Esophagus squamous epithelium (tissue), 5 donors: ENCODE measurements at places on chromosomes 11 and 22.

DNA sequence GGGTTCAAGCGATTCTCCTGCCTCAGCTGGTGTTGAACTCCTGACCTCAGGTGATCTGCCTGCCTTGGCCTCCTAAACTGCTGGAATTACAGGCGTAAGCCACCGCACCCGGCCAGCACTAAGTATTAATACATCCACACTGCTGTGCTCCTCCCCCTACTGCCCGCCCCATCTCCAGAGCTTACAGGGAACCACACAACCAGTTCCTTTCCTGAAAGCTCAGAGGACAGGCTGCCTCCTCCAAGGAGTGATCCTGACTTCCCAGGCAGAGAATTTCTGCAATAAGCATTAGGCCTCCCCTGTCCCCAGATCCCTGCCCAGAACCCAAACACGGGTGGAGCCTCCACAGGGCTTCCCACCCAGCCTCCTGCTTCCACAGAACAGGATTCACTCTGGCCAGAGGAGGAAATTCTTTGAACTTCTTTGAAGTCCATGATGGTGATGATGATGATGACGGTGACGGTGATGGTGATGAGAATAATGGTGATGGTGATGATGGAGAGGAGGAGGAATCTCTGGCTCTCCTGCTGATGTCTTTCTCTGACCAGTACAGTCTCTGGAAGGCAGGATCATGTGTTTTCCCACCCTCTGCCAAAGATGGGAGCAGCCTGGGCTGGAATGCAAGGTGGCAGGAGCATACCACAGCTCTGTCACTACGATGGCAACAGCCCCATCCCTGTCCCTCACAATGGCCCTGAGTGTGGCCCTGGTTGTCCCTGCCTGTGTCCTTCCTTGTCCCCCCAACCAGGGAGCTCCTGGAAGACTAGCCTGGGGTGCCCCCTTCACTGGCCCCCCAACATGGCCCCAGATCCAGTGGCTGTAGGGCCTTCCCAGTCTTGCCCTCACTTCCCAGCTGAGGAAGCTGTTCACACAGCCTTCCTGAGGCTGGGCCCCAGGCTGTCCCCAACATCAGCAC is 33.5 kb upstream of the CSNK1E start:
- DNase-seq = no peak

- no peak for DNase-seq
Observed at GRCh38 chr22:30214703-30215407, 31.7 kb downstream of the LIF start.

DNA sequence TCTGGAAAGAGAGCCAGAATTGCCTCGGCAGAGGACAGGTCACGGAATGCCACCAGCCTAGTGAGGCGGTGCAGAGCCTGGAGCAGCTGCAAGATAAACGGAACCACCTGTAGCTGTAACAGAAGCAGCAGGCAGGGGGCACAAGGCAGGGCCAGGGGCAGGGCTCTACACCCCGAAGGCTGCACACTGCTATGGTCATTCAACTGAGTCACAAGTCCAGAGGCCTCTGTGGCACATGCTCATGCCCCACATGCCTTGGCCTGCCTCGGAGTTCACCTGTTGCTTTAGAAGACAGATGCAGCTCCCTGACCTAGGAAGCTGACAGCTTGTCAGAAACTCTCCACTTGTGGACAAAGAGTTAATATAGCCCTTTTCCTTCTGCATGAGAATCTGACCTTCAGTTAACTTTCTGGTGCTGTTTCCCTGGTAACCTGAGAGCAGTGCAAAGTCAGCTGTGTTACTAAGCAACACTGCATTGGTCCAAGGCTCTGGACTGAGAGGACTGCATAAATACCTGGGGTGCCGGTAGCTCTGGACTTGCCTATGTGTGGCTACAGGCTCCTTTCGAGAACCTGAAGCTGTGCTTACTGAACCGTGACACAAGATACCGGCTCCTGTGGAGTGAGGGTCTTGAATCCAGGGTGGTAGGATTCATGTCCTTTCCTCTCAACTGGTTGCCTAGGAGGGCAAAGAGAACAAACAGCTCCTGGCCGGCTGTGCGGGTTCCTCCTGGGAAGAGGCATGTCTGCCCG is 10.5 kb downstream of the COMMD9 start:
- no peak for DNase-seq

DNA sequence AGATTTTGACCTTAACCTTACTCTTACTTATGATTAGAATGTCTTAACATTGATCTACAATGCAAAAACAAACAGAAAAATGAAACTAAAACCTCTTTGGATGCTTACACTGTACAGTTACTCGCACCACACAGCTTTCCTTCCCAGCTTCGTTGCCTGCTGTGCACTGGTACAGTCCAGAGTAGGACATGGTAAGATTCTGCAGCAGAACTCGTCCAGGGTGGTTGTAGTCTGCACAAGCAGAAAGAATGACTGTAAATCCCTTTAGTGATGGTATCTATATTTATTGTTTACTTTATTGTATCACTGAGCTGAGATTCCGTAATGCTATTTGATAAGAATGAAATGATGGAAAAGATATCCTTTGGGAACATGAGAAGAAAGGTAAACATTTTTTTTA is 21.0 kb upstream of the HSPA8 start:
- no peak for DNase-seq

DNA sequence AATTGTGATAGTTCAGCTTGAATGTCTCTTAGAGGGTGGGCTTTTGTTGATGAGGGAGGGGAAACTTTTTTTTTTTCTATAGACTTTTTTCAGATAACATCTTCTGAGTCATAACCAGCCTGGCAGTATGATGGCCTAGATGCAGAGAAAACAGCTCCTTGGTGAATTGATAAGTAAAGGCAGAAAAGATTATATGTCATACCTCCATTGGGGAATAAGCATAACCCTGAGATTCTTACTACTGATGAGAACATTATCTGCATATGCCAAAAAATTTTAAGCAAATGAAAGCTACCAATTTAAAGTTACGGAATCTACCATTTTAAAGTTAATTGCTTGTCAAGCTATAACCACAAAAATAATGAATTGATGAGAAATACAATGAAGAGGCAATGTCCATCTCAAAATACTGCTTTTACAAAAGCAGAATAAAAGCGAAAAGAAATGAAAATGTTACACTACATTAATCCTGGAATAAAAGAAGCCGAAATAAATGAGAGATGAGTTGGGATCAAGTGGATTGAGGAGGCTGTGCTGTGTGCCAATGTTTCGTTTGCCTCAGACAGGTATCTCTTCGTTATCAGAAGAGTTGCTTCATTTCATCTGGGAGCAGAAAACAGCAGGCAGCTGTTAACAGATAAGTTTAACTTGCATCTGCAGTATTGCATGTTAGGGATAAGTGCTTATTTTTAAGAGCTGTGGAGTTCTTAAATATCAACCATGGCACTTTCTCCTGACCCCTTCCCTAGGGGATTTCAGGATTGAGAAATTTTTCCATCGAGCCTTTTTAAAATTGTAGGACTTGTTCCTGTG is 3.9 kb downstream of the MALAT1 start:
- no peak for DNase-seq

DNA sequence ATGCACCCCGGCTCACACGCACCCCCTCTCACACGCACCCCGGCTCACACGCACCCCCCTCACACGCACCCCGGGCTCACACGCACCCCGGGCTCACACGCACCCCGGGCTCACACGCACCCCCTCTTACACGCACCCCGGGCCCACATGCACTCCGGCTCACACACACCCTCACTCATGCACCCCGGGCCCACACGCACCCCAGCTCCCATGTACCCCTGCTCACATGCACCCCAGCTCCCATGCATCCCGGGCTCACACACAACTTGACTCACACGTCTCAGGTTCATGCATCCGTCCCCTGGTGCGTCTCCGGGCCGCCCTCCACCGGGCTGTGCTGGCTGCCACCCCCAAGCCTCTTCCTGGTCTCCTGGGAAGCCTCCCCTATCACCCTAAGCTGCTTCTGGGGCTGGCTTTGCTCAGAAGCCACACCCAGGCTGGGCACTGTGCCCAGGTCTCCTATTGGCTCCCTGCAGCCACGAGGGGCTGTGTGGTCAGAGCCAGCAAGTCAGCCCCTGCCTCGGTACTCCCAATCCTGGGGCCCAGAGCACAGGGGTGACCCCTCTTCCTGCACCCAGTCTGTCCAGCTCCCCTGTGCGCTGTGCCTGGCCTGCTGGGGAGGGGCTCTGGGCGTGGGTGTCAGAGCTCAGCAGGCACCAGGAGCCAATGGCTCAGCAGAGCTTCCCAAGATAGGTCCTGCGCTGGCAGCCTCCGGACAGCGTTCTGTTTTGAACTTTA is 16.9 kb downstream of the TSPAN4 start:
- DNase-seq = no peak

DNA sequence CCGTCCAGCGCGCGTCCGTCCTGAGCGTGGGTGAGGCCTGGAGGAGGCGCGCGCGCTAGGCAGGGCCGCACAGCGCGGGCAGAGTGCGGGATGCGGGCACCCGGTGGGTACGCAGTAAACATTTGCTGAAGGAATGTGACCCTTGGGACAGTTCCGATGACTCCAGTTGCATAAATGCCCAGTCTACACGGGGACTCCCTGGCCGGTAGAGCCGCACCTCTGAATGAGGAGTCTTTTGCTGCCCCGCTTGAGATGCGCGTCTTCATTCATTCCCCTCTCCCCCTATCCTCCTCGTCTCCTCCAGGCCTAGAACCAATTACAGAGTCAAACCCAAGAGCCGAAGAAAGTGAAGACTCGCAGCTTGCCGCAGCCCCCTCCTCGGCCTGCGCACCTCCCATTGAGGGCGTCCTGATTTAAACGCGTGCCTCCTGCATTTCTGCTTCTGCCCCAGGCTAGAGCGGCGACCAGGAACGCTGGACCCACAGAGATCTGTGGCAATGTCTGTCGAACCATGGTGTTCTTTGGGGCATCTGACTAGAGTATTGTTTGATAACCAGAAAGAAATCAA is 729 bp upstream of the CHKB start:
- no peak for DNase-seq

- no peak for DNase-seq
Observed at GRCh38 chr11:67642173-67643120, 2.9 kb upstream of the TBX10 start.

DNA sequence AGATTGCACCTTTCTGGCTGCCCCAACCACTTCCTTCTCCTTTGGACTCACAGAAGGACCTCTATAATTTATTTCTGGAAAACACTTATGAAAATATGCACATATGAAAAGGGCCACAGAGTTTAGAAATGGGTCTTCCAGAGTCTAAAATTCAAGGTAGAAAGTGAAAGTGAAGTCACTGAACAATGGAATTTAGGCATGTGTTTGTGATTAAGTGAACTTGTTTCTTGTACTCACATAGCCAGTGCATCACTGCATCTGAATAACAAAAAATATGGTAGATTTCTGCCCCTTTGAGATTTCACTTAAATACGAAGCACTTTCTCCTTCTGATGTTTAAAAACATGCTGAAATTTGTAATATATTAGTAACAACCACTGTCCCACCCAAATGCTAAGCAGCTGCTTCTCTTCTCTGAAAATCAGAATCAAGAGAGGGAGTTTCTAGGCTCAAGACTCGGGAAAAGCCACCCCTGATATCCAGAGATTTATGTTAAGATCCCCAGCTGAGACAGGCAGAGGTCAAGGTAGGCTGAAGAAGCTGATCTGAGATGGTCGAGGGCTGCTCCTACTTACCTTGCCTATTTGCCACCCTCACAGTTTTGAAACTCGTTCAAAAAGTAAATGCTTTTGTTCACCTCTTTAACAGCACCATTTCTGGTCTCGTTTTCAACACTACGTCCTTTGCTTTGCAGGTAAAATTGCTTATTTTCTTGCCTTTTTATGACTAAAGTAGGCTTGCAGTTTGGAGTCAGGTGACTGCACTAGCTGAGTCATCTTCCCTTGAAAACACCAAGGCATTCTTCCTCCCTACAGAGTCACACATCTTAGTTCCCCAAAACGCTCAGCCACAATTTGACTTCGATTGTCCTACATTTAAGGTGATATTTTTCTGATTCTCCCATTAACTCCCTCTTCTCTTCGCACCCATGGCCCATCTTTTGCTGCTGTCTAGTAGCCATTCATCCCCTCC is at the start of gene XKR3:
Gene XKR3, minus strand, starts transcription at position 696 of the 972 bp plus-strand sequence. CDS start 17,338 bp downstream, outside the sequence.
- DNase-seq = no peak

- DNase-seq = no peak
Observed at GRCh38 chr11:132718711-132719671, 813.3 kb downstream of the OPCML start.

DNA sequence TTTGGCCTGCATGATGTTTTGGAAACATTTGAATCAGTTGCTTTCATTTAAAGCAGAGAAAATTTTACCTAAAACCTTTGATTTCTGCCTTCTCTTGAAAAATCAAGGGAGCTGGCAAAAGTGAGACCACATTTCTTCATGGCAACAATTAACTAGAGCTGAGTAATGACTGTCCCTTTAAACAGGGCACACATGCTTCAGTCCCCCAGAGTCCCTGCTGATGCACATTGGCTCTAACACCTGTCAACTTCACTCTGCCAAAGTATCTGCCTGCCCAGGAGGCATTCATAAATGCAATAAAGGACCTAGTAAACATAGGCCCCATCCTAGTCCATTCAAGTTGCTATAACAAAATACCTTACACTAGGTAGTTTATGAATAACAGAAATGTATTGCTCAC is 87.1 kb upstream of the LDLRAD3 start:
- DNase-seq = no peak

GRCh38 chr11:94433049-94433448 is 31.8 kb upstream of the GPR83 start:
- no peak for DNase-seq

GRCh38 chr11:43541993-43542392 is 138.5 kb upstream of the HSD17B12 start:
- DNase-seq = no peak

GRCh38 chr11:112307616-112308015 is 47.0 kb upstream of the PLET1 start:
- no peak for DNase-seq

DNA sequence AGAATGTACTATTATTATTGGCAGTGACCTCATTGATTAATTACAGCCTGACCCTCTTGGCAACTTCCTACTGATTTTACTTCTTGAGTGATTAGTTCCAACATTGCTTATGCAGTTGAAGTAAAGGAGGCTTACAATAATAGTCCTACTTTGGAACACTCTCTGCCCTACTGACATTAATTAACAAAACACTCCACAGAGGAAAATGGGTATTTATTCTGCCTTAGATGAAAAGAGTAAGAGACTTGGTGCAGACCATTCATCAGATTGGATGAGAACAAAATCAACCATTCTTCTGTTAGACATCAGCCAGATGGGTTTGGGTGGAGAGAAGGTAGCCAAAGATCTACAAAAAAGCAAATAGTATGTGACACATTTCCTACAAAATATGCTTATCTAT is 363.8 kb downstream of the FAT3 start:
- no peak for DNase-seq

DNA sequence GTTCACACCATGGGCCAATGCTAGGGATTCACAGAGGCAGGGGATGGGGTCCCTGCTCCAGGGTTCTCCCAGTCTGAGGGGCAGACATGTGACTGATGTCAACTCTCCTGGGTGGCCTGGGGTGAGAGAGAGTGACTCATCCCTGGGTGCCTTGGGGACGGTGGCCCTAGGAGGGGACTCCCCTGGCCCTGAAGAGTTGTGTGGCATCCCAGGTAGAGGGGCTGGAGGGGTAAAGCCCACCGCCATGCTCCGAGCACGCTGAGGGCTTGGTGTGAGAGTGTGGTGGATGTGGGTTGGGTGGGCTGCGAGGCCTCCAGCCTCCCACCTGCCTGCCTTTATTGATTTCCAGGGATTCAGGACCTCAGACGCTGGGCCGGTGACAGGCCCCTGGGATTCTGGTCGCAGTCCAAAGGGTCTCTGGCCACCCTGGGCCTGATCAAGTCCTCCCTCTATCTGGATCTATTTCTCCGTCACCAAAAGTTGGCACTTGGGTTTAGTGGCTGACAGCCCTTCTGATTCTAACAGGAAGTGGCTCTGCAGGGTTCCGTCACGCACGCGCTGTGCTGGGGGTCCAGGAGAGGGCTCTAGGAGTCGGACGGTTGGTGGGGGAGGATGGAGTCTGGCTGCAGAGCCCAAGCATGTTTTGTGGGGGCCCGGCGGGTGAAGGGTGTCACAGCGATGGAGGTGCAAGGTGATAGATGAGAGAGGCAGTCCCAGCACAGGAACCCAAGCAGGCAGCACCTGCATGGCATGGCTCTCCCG is 27.3 kb upstream of the WNT7B start:
- DNase-seq = no peak
